ENCODE measurements at places on chromosomes 3 and 15.

GRCh38 chr3:50428007-50428633, 68.8 kb upstream of the TMEM115 start:
- no peak for DNase-seq

GRCh38 chr15:34434627-34435305, 2.8 kb downstream of the GOLGA8A start:
- no peak for DNase-seq

DNA sequence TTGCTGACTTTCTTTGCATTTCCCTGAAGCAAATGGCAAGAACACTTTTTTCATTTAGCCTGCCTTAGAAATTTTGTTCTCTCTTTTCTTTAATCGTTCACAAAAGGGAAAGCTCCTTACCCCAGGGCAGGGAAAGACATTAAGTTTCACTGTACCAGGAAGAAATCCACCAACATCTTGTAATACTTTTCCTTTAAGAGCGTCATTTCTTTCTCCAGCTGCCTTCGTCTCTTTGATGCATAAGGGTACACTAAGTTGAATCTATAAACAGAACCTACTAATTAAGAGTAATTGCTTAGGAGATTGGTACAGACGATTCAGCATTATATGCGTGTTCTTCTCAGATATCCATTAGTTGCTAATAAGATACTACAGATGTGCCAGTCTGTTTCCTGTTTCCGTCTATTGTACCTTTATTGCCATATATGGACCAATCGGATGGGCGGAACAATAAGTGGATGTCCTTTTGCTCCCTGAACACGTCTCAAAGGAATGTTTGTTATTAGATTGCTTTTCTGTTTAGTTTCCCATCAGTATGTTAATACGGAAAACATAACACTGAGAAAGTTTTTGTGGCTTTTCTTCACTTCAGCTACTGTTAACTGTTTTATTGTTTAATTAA, 276.7 kb upstream of the RARB start:
- DNase-seq = peak; percentile 32

- no peak for DNase-seq
Observed at GRCh38 chr3:24810881-24811280, 316.2 kb upstream of the THRB start.

DNA sequence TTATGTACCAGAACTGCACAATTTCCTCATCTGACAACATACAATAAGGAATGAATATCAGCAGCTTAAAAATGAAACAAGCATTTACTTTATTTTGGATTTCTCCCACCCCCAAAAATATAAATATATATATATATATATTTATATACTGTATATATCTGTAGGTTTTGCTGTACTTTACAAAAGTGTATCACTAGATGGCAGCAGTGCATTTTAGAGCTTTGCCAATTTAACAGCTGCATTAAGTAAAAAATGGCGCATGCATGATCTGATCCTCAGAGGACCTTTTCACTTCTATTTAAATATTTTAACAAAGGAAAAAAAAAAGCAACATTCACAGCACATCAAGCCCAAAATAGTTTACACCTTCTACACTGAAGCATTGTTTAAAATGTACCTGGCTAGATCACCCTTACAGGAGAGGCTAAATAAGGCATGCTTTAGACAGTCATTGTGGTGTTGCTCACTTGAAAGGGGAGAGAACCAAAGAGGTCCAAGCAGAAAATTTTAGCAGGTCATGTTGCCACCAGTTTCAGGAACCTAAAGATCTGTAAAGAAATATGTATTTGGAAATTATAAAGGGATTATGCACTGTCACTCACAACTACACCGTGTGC, 72.6 kb downstream of the NPTN start:
- DNase-seq = peak; percentile 42

DNA sequence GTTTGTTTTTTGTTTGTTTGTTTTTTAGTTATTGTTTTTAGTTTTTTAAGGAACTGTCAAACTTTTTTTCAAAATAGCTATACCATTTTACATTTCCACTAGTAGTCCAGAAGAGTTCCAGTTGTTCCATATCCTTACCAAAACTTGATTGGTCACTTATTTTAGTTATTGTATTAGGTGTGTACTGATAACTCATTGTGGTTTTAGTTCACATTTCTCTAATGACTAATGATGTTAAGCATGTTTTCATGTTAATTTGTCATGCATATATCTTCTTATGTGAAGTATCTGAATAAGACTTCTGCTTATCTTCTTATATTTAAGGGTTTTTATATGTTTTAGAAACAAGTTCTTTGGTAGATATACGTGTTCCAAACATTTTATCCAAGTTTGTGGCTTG, 89.5 kb downstream of the CD200R1L start:
- no peak for DNase-seq

DNA sequence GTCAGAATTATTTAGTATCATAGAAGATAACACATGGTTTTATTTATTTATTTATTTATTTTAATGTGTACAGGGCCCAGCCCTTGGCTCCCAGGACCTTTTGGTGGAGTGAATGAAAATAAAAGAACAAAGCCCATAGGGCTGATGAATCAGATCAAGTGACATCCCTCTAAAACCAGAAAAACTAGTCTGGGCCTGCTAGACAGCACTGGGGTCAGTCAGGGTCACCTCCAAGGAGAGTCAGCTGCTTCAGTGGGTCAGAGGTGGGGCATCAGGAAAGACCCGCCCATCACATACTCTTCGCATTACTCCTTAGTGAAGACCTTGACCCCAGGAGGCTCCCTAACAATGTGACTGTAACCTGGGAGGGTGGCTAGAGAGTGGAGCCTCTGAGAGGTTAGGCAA, 12.8 kb downstream of the PPCDC start:
- no peak for DNase-seq

GRCh38 chr15:57321973-57322601, 54.2 kb upstream of the CGNL1 start:
- DNase-seq = no peak

GRCh38 chr15:101162701-101163483, 89.0 kb downstream of the CHSY1 start:
- no peak for DNase-seq

GRCh38 chr3:195394024-195394423, 48.8 kb downstream of the ACAP2 start:
- DNase-seq = no peak

DNA sequence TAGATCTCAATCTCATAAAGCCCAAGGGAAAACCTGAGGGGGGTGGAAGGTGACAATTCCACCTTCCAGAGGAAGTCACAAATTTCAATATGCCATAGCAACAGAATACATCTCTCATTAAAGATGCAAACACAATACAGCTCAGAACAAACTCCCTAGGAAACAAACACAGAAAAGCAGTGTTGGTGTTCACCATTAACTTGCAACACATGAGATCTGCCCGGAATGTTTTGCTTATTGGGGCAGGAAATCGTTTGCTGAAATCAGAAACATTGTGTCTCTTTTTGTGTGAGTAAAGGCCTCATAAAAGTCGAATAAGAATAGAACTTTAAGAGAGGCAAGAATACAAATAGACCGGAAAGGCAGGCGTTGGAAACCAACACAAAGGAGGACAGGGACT, 5.8 kb upstream of the RYR3 start:
- DNase-seq = no peak

- DNase-seq = no peak
Observed at GRCh38 chr3:65587650-65588439, 450.9 kb downstream of the MAGI1 start.

GRCh38 chr3:7282988-7283387, 422.1 kb downstream of the GRM7 start:
- peak; percentile 50 for DNase-seq

DNA sequence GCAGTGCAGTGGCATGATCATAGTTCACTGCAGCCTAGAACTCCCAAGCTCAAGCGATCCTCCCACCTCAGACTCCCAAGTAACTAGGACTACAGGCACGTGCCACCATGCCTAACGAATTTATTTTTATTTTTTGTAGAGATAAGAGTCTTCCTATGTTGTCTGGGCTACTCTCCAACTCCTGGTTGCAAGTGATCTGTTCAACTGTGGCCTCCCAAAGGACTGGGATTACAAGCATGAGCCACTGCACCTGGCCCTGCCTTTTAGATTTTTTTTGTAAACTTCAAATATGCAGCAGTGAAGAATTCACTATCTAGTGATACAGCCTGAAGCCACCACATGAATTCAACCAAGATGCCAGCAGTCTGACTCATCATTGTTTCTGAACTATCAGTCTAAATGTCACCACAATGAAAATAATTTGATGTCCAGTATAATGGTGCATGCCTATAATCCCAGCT, 32.7 kb downstream of the UBXN7 start:
- peak; percentile 71 for DNase-seq

DNA sequence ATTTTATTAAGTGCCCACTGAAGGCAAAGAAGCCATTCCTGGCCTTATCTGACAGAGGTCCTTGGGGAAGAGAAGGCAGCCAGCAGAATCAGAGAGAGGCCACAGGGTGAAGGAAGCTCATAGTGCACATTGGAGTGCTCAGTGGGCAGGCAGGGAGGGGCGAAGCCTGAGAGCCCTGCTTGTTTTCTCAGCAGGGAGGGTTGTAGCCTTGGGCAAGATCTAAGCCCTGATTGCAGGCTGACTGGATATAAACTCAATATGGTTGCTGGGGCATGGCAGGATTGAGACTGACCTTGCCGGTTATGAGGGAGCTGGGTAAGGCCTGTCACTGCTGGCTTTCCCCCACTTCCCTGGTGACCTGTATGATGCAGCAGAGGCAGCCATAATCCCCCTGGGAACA, 7.5 kb upstream of the IGSF11 start:
- no peak for DNase-seq

DNA sequence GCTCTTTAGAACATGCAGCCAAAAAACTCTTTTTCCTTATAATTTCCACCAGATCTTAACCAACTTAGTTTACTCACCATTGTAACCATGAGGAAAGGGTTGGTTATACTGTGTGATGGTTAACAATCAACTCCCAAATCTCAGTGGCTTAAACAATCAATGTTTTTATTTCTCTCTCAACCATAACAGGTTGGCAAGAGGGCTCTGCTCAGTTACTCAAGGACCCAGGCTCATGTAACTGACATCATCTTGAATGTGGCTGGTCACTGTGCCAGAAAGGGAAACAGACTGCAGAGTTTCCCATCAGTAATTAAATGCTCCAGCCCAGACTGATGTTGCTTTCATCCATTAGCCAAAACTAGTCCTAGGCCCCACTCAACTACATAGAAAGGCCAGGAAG, 69.0 kb downstream of the ANKRD28 start:
- DNase-seq = peak; percentile 12

- DNase-seq = no peak
Observed at GRCh38 chr15:90890839-90891238, 6.5 kb downstream of the FES start.

- DNase-seq = no peak
Observed at GRCh38 chr15:45251888-45252287, at the start of gene SLC28A2. SLC28A2 (plus strand) TSS chr15:45252234; CDS start chr15:45253216, 982 bp downstream.

DNA sequence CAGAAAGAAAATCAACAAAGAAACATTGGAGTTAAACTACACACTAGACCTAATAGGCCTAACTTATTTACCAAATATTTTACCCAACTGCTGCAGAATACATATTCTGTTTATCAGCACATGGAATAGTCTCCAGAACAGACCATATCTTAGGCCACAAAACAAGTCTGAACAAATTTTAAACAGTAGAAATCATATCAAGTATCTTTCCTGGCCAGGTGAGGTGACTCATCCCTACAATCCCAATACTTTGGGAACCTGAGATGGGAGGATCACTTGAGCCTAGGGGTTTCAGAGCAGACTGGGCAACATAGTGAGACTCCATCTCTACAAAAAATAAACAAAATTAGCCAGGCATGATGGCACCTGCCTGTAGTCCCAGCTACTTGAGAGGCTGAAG, 18.1 kb upstream of the KPNA4 start:
- DNase-seq = no peak

DNA sequence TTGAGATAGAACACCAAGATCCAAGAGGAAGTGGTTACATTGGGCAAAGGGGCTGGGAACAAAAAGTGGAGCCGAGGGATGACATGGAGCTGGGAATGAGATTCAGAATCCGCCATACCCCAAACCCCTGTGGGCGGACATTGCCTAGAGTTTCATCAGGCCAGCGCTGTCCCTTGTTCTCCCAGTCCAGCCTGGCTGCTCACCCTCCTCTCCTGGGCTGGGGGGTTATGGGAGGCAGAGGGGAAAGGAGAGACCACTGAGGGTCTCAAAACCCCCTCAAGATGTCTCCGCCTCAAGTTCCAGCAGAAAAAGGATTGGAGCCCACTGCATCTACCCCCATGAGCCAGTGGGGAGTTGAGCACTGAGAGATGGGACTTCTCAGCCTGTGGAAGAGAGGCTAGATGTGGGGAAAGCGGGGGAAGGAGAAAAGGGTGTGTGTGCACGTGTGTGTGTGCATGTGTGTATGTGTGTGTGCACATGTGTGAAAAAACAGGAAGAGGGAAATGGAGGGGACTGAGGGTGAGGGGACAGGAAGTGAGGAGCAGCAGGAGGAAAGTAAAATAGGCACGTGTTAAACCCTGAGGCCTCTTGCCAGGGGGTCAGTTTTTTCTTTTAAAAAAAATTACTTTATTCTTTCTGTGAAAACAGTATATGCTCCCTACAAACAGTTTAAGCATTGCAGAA, 14.3 kb downstream of the GRM2 start:
- DNase-seq = no peak

DNA sequence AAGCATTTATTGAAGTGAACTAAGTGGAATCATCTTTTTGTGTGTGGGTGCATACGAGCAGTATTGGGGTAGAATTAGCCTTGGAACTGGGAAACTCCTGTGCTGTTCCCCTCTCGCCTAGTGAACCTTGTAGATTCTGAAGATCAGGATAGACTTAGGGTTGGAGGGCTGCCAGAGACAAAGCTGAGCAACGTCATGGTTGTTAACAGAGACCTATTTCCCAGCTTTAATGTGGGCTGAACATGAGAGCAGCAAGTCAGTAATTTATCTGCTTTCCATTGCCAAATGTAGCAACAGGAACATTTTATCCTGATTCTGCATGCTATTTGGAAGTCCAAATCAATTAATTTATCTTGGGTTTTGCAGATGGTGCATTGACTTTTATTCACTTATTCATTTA, 246.6 kb downstream of the IL20RB start:
- no peak for DNase-seq

GRCh38 chr3:124363476-124363875, 366.8 kb upstream of the UMPS start:
- DNase-seq = peak; percentile 89
